ENCODE measurements at places on chromosomes 4 and X.
A peak's percentile ranks its signal among the peaks of the same experiment; 100 is the strongest.

- no peak for DNase-seq
Observed at GRCh38 chr4:21136051-21136630, 435.9 kb downstream of the PACRGL start.

DNA sequence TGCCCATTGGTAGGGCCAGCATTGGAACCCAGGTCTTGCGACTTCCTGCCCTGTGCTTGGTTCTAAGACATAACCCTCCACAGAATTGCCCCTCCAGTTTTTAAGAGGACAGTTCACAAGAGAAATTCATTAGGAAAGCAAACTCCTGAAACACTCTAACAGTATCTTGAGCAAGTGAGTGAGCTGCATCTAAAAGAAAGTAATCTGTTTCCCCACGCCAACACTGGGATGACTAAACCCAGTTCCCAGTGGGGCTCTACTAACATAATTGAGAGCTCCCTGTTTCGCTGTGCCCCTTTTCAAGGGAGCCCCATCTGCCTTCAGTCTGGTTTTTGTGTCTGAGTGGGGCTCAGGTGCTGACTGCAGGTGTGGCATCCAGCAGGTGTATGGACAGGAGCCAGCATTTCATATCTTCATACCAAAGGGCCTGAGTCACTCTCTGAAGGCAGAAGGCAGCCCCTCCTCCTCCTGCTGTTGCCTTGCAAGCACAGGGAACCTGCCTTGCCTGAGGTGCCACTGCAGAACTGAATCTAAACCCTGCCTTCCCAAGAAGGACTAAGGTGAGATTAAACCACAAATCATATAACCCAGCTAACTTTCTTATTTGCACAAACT, 8.0 kb downstream of the AMOT start:
- peak; percentile 16 for DNase-seq

GRCh38 chr4:32318926-32319325, 1598.8 kb downstream of the PCDH7 start:
- no peak for DNase-seq

GRCh38 chr4:24842356-24842755, 47.0 kb downstream of the SOD3 start:
- no peak for DNase-seq

DNA sequence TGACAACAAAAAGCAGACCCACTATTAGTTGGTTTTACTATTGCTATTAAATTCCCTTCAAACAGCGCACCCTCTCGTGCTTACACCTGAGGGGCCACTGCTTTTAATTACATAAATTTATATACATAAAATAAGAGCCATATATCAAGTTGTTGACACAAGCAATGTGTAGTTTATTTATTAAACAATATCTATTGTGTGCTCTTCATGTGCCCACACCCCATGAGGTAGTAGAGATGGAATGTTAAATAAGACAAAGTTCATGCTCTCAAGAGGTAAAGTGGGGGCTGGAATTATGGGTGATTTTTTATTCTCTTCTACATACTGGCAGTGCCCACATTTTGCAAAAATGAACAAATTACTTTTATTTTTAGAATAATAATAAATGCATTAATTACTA, 47.3 kb downstream of the KCNIP4 start:
- no peak for DNase-seq

DNA sequence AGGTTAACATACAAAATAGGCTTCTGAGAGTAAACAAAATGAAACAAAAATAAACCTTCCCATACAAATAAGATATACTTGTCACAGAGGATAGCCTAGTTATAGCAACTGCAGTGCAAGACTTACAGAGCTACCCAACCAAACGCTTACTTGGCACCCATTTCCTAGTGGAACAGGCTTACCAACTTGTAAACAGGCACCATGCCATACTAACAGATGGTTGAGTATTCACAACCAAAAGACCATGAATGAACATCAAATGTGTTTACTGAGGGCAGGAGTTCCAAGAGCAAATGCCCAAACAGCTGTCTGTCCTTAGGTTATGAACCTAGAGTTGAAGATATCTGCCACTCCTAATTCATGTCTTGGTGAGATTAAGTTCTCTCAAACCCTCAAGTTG, 2629.2 kb downstream of the PCDH7 start:
- no peak for DNase-seq

- DNase-seq = no peak
Observed at GRCh38 chrX:119685225-119686066, 7.5 kb downstream of the SEPTIN6 start.

- DNase-seq = no peak
Observed at GRCh38 chr4:107304699-107305286, 268.7 kb upstream of the DKK2 start.

DNA sequence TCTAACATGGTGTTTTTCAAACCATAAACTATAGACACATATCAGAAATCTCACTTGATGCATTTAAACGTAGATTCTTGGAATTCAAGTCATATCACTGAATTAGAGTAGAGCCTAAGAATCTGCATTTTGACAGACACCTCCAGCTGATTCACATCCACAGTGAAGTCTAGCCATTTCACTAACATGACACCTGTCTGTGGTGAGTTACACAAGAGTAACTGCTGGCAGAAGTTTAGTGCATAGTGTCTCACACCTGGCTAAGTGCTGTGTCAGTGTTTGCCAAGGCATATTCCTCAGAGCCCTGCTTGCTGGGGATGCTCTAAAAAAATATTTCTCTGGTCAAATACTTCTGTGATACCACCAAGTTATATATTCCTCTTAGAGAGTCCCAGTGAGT, 237.5 kb upstream of the DIAPH2 start:
- DNase-seq = no peak

GRCh38 chrX:110021258-110022022, 18.5 kb downstream of the TMEM164 start:
- no peak for DNase-seq

DNA sequence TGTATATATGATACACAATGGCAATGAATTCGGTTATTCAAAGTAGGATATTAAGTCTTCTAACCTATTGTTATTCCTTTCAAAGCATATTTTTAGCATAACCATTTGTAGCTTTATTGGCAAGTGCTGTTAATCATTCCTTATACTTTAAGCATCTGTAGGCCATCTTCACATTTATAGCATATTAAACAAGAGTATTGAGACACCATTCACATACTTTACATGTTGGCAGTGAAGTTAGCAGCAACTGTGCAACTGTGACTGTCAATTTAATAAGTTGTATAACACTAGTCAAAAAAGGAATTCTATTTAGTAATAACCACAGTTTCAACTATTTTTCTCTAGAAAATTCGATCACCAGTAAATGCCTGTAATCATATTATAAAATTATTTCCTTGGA, 107.3 kb upstream of the MYOZ2 start:
- DNase-seq = no peak

- peak; percentile 87 for DNase-seq
Observed at GRCh38 chrX:1928805-1929204, 313.9 kb downstream of the ASMT start.

GRCh38 chr4:114423582-114423981, 175.0 kb upstream of the UGT8 start:
- DNase-seq = no peak

DNA sequence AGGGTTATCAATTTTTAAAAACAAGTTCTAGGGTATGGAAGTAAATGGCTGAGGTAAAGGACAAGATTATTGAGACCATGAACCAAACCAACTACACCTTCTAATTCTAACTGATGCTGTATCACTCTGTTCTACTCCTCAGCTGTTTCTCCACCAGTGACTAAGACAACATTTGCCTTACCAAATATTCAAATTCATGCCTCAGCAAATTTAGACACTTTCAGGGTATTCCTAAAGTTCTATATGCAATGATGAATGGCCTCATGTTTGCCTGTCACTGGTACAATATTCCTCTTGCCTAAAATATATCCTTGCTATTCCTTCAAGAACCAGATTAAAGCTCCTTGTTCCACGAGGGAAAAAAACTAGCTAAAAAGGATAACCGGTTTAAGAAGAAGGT, 5.0 kb downstream of the RPL9 start:
- DNase-seq = no peak

- DNase-seq = peak; percentile 55
Observed at GRCh38 chrX:49627086-49627777, 28.4 kb downstream of the GAGE1 start.

DNA sequence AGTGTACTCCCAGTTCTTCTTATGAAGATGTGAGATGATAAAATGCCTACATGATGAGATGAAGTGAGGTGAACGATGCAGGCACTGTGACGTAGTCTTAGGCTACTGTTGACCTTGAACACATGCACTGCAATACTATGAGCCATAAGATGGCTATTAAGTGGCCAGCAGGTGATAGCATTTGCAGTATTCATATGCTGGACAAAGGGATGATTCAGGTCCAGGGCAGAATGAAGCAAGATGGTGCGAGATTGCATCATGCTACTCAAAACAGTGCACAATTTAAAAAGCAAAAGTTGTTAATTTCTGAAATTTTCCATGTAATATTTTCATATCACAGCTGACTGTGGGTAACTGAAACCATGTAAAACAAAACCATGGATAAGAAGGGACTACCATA, 781.4 kb downstream of the PCDH18 start:
- DNase-seq = no peak

DNA sequence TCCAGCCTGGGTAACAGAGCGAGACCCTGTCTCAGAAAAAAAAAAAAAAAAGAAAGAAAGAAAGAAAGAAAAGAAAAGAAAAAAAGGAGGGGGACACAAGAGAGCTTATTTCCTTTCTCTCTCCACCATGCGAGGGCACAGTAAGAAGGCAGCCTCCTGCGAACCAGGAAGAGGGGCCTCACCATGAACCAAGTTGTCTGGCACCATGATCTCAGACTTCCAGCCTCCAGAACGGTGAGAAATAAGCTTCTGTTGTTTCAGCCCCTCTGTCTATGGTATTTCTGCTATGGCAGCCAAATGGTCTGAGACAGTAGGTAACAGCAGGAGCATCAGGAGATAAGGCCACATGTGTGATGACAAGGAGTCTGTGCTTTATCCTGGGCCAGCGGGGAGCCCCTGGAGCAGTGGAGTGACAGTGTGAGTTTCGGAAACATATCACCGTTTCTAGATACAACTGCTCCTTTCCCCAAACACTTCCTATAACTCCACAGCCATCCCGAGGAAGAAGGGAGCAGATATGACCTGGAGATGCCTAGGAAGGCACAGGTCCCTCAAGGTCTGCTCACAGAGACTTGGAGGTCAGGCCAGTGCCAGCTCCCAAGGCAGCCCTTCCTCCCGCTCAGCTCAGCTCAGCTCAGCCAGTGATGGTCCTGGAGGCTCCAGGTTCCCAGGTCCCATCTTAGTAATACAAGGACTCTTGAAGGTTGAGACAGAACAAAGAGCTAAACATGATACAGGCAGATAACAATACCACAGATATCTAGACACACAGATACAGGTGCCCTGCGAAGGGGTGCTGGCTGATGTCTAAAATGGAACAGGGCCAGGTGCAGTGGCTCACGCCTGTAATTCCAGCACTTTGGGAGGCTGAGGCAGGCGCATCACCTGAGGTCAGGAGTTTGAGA, 17.7 kb downstream of the JAKMIP1 start:
- DNase-seq = no peak

DNA sequence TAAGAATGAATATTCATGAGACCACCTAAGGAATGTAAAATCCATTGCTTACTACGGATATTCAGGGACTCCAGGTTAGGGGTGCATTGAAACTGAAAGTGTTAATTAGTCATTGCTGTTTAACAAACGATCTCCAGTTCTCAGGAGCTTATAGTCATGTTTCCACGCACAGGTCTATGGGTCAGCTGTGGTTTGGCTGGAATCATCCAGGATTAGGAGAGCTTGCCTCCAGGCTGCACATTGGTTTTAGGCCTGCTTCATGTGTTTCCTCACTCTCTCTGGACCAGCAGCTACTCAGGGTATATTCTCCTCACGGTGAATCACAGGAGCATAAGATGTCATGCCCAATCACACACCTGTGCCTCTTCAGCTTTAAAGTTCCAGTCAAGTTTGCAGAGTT, 98.9 kb downstream of the ATXN3L start:
- no peak for DNase-seq

DNA sequence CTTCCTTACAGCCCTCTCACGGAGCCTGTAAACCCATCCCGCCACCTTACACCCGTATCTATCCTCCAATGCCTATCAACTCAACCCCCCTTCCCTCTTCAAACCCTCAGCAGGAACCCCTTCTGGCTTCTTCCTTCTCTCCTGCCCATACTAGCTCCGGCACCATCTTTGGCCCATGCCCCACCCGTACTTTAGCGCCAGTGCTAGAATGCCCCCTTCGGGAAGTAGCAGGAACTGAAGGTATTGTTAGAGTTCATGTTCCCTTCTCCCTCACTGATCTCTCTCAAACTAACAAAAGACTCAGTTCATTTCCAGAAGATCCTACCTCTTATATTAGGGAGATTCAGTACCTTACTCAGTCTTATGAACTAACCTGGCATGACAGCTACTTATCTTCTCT, 2.7 kb upstream of the UGT2B15 start:
- DNase-seq = peak; percentile 28

DNA sequence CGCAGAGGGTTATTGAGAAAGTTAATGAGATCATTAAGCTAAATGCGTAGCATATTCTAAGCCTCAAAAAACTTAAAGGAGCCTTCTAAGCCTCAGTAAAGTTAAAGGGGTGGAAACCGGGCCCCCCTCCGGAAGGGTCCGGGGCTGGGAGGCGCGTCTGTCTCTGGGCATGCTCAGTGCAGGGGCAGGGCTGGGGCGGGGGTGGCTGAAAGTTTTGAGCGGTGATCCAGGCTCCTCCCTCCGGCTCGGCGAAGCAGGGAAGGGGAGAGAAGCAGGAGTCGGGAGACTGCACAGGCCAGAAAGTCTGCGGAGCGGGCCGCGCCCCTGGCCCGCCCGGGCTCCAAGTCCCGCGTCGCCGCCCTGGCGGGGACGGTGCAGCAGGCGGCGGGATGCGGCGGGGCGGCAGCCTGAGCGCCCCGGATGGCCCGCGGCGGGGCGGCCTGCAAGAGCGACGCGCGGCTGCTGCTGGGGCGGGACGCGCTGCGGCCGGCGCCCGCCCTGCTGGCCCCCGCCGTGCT, at the start of gene EVC:
TSS of gene EVC (plus strand) at position 241 of the 518 bp plus-strand sequence. CDS start at position 421, 180 bp downstream.
- DNase-seq = peak; percentile 71

GRCh38 chr4:105677709-105678108, 30.8 kb downstream of the INTS12 start:
- no peak for DNase-seq

- no peak for DNase-seq
Observed at GRCh38 chr4:175034986-175035705, 117.0 kb downstream of the ADAM29 start.

DNA sequence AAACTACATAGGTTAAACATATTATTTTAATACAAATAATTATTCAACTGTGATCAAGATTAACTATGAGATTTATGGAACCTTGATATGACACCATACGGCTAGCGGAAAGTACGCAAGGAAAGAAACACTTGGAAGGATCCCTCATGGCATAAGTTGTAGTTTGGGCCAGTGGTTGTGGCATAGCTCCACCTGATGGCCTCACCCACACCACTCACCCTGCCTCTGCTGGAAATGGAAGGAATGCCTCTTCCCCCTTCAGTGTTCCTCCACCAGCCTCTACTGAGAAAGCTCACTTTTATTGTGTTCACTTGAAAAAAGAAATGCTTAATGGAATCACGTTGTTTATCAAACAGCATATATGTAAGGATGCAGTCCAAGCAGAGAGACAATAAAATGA, 86.4 kb downstream of the BMP15 start:
- peak; percentile 52 for DNase-seq

GRCh38 chr4:15906020-15906443, 32.5 kb downstream of the FGFBP1 start:
- DNase-seq = peak; percentile 75

All from GM23338 (cell line).